ENCODE measurements at places on chromosomes 2 and 18.

DNA sequence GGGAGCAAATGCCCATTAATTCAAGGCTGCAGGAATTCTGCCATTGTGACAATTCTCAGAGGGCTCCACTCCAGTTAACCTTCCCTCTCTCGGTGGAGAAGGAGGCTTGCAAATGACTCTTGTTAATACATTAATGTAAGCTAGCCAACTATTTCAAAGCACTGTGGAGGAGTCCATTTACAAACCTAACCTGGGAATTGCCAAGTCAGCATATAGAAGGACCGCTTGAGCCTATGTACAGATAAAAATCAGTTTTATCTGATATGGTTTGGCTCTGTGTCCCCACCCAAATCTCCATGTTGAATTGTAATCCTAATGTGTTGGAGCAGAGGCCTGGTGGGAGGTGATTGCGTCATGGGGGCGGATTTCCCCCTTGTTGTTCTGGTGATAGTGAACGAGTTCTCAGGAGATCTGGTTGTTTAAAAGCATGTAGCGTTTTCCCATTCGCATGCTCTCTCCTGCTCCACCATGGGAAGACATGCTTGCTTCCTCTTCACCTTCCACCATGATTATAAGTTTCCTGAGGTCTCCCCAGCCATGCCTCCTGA is 366.7 kb downstream of the LRATD1 start:
- H3K36me3 ChIP-seq, result peaks cover 2% of the 10 kb centered on the region
- DNase-seq, result no peak
- no peak overlapping the region for H3K27ac ChIP-seq

GRCh38 chr18:34048423-34048822 is 176.3 kb downstream of the NOL4 start:
- H3K4me3 ChIP-seq, result no peak overlapping the region
- H3K27me3 ChIP-seq, result no peaks in the 10 kb centered on the region
- H3K36me3 ChIP-seq, result no peaks in the 10 kb centered on the region

- no peak for DNase-seq
- H3K27ac ChIP-seq, result no peak overlapping the region
- peaks cover 3% of the 10 kb centered on the region for H3K36me3 ChIP-seq
Measured at GRCh38 chr2:239310401-239311061, 90.3 kb downstream of the HDAC4 start.

DNA sequence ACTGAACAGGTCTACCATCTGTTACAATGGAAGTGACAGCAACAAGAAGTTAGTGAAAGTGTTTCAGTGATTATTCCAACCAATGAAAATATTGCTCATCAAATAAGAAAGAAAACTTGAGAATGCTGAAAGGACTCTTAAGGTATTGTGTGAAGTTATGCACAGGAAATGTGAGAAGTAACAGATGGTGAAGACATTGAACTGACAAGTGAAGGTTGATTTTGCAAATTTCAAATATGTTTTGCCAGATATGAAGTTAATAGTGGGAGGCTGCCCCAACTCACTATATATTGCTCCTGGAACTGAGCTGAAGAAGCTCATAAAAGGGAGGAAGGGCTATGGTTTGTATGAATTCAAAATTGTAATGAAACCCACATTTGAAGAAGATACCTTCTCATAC is 97.5 kb downstream of the PHLPP1 start:
- H3K4me1 ChIP-seq, result peaks cover 17% of the 10 kb centered on the region
- no peak overlapping the region for H3K4me3 ChIP-seq
- no peak overlapping the region for H3K27ac ChIP-seq
- DNase-seq, result no peak
- H3K36me3 ChIP-seq, result peaks cover 4% of the 10 kb centered on the region
- H3K27me3 ChIP-seq, result no peaks in the 10 kb centered on the region

DNA sequence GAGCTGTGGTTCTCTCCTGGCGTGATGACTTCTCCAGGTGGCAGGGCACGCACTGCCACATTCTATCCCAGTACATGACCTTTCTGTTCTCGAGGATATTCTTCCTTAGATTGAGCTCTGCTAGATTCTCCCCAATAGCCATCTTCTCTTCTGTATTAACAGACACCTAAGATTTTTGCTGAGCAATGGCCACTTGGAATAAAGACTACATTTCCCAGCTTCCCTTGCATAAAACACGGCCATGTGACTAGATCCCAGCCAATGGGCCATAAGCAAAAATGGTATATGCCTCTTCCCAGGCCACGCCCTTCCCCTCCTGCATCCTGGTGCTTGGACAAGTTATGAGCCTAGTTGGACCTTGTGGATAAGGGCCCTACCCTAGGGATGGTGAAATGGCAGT is 82.1 kb downstream of the EIF2AK3 start:
- no peak overlapping the region for H3K4me3 ChIP-seq
- H3K27me3 ChIP-seq, result peaks cover 23% of the 10 kb centered on the region
- peaks cover 2% of the 10 kb centered on the region for H3K4me1 ChIP-seq
- peaks cover 3% of the 10 kb centered on the region for H3K36me3 ChIP-seq
- no peak overlapping the region for H3K27ac ChIP-seq

GRCh38 chr2:235149240-235149659 is 197.4 kb downstream of the SH3BP4 start:
- H3K4me1 ChIP-seq, result peaks cover 6% of the 10 kb centered on the region
- no peak for DNase-seq
- no peak overlapping the region for H3K27ac ChIP-seq
- H3K4me3 ChIP-seq, result no peak overlapping the region
- H3K36me3 ChIP-seq, result peaks cover 7% of the 10 kb centered on the region

- DNase-seq, result no peak
- H3K27me3 ChIP-seq, result peaks cover 13% of the 10 kb centered on the region
- H3K4me3 ChIP-seq, result no peak overlapping the region
- H3K27ac ChIP-seq, result no peak overlapping the region
Measured at GRCh38 chr2:98036349-98037000, 40.7 kb upstream of the TMEM131 start.

GRCh38 chr2:62196278-62196901 is 475 bp downstream of the B3GNT2 start:
- H3K27me3 ChIP-seq, result no peaks in the 10 kb centered on the region
- peaks cover 39% of the 10 kb centered on the region for H3K4me1 ChIP-seq
- peak overlapping the region; percentile 92 for H3K4me3 ChIP-seq
- peak overlapping the region; percentile 54 for H3K27ac ChIP-seq
- DNase-seq, result peak; percentile 51

DNA sequence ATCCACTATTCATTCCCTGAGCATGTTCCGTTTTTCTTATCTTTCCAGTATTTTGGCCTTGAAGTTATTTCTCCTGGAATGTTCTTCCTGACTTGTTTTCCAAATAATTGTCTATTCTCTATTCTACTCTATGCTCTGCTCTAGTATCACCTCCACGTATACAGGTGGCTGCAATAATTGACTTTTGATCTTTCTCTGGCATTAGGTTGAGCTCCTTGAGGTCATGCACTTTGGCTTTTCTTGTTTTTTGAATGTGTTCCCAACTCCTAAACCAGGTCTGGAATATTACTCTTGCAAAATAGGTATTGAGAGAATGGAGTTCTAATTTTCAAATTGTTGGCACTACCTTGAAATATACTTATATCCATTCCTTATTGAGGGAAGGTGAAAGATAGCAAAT is 550.4 kb downstream of the CNTNAP5 start:
- no peak overlapping the region for H3K27ac ChIP-seq
- no peak overlapping the region for H3K4me3 ChIP-seq
- H3K36me3 ChIP-seq, result no peaks in the 10 kb centered on the region

GRCh38 chr2:159300586-159300985 is 14.1 kb upstream of the WDSUB1 start:
- no peak for DNase-seq
- no peaks in the 10 kb centered on the region for H3K27me3 ChIP-seq
- H3K36me3 ChIP-seq, result no peaks in the 10 kb centered on the region
- no peak overlapping the region for H3K27ac ChIP-seq
- no peaks in the 10 kb centered on the region for H3K4me1 ChIP-seq

DNA sequence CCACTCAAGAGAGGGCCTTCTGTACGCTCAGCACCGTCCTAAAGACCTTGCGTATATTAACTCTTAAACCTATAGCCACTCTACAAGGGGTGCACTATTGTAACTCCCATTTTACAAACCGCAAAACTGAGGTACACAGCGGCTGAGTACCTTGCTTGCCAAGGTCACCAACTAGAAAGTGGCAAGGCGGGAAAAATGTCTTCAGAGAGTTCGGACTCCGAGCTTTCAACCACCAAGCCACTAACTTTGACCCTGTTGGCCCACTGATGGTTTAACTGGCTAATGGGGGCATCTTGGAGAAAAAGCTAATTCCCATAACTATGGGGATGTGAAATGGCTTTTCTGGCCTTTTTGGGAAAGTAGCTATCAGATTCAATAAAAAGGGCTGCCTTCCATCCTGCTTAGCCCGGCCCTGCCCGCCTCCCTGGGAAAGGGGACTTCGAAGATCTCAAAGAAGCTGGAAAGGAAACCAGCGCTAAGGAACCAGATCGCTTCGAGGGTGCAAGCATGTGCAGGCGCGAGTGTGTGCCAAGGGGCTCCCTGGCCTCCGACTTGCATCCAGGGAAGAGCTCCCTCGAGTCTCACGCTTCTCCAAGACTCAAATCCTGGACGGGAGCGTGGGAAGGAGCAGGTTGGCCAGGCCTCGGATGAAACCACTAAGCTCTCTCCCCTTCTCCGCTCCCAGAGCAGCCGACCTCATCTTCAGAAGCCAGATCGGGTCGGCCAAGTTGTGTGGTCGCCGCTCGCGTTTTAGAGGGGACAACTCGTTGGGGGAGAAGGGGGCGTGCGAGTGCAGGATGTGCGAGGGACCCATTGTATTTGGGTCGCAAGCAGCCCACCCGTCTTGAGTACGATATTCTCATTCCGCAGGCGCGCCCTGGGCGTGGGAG is 2.2 kb upstream of the SP5 start:
- peaks cover 36% of the 10 kb centered on the region for H3K4me1 ChIP-seq
- H3K36me3 ChIP-seq, result peaks cover 6% of the 10 kb centered on the region
- peaks cover 78% of the 10 kb centered on the region for H3K27me3 ChIP-seq
- no peak for DNase-seq
- no peak overlapping the region for H3K27ac ChIP-seq

GRCh38 chr2:182667315-182667695 is 48.8 kb upstream of the DNAJC10 start:
- no peak overlapping the region for H3K4me3 ChIP-seq
- peaks cover 11% of the 10 kb centered on the region for H3K4me1 ChIP-seq
- H3K36me3 ChIP-seq, result peaks cover 4% of the 10 kb centered on the region
- no peak overlapping the region for H3K27ac ChIP-seq

Data from T-helper 17 cell (primary cell).